ENCODE measurements at places on chromosomes 2 and 18.
A peak's percentile ranks its signal among the peaks of the same experiment; 100 is the strongest.

DNA sequence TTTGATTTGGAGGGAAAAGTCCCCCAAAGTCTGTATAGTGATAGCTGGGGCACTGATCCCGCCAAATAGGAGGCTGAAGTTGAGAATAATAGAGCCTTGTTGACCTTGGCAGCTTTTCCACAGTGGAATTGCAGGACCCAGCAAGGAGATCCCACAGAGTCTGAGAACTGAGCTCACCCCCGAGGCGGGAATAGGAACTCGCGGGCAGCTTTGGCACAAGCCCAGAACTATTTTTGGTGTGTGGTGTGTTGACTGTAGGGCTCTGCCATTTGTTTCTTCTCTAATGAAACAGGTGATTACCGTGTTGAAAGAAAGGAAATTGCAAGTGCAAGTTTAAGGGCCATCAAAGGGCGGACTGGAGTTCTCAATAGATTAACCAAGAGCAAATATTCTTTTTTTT lies 34.0 kb downstream of the SH3RF3 start:
- DNase-seq, result no peak

DNA sequence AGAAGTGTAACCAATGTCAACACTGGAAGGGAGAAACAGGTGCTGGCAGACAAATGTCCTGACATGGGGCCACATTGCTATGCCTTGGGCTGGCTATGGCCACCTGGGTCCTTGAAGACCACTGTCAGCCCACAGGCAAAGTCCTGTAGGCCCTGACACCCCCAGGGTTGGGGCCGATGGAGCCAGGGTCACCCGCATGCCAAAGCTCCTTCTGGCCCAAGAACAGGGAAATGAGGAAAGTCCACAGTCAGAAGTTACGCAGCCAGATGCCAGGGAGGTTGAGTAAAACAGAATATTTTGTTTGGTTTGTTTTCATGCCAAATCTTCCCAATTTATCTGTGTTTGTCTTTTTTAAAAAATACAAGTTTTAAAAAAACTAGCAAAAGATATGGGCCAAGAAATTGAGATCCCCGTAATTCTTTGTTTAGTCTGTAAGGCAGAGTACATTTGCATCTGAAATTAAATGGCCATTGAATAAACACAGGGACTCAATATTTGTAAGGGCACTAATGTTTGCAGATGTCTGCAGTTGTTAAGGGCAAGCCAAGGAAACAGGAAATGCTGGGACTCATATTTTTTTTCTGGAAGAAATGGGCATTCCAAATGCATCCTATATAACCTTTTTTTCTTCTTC lies 186.4 kb downstream of the FAM210A start:
- no peak for DNase-seq

GRCh38 chr18:72419914-72420313 lies 124.2 kb downstream of the CBLN2 start:
- DNase-seq, result no peak

DNA sequence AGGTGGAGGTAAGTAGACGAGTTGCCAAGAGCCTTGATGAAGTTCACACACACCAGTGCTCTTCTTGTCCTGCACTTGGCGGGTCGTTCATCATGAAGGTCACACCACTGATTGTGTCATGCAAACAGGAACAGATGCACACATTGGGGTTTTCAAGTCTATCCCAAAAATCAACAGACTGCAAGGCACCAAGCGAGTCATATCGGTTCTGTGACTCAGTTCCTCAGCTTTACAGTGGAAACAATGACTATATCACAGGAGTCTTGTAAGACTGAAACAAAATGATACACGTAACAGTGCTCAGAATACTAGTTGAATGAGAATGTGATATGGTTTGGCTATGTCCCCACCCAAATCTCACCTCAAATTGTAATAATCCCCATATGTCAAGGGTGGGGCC lies 526.9 kb upstream of the ID2 start:
- no peak for DNase-seq

- no peak for DNase-seq
These were observed 124.5 kb downstream of the CNTNAP5 start for GRCh38 chr2:124149571-124149970.

DNA sequence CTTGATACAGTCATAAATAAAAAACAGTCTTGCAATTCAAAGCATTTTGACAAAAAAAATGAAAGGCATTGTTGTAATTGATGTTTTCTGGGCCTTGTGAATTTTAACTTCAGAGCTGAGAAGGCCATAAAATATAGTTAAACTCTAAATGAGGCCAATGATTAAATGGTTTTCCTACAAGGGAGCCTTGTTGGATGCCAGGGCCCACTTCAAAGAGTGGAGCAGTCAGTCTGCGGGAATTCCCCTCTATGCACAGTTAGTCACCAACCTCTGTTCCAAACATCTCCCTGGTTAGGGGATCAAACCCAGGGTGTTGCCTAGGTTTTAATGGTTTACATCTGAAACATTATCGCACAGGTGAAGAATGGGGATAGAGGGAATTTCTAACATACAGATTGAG lies 143.4 kb downstream of the NCKAP5 start:
- DNase-seq, result no peak

- DNase-seq, result no peak
These were observed 235.0 kb downstream of the CAMKMT start for GRCh38 chr2:44596537-44597320.

- DNase-seq, result no peak
These were observed 620.2 kb upstream of the NETO1 start for GRCh38 chr18:73487966-73488365.

- DNase-seq, result peak; percentile 46
These were observed 298.9 kb downstream of the DSEL start for GRCh38 chr18:67217551-67218166.

- no peak for DNase-seq
These were observed 224.5 kb downstream of the FAM210A start for GRCh38 chr18:13501891-13502290.

GRCh38 chr2:64273524-64274398 lies 129.5 kb upstream of the PELI1 start:
- no peak for DNase-seq

DNA sequence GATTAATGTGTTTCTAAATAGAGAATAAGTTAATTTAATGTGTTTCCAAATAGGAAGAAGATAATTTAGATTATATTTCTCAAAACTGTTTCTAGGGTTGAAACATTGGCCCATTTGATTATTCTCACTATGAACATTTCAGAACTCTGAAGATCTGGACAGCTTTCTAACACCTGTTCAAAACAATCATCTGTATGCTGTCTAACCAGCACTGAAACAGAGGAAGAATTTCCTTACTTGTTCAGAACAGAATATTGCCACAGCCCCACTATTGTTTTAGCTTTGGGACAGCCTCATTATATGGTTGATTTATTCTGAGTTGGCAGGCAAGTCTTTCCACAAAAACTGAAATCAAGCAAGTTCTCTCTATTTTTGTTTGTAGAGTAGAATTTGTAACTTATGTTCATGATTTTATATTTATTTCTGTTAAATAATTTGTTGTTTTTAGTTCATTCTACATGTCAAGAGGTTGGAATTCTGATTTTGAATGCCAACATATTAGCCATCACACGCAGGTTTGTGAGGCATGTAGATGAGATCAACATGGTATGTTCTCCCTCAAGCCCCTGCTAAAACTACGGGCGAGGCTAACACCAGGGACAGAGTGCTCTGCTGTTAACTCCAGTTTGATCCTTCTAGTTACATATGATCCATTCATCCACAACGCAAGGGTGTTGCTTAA lies 11.2 kb downstream of the IL18RAP start:
- DNase-seq, result no peak

Measured in head of caudate nucleus (tissue), 42 donors.